Cardiac muscle cell (in vitro differentiated cells and primary cell): ENCODE measurements at places on chromosomes 7 and 10.
A peak's percentile ranks its signal among the peaks of the same experiment; 100 is the strongest.

DNA sequence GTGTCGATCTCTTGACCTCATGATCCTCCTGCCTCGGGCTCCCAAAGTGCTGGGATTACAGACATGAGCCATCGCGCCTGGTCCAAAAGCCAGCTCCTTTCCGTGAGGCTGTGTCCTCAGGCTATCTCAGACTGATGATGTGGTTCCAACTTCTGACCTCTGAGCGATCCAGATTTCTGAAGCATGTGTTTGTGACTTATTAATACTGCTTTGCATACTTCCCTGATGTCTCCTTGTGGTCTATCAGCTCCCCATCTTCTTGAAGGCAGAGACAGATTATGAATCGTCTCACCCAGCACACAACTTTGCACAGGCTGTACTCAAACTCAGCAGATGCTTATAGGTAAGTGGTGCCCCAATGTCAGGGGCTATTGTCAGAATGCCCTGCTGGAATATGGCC lies 2.0 kb upstream of the PLPP4 start:
- DNase-seq: no peak

- no peak for DNase-seq
Measured at GRCh38 chr10:44244745-44245600, 139.9 kb downstream of the CXCL12 start.

DNA sequence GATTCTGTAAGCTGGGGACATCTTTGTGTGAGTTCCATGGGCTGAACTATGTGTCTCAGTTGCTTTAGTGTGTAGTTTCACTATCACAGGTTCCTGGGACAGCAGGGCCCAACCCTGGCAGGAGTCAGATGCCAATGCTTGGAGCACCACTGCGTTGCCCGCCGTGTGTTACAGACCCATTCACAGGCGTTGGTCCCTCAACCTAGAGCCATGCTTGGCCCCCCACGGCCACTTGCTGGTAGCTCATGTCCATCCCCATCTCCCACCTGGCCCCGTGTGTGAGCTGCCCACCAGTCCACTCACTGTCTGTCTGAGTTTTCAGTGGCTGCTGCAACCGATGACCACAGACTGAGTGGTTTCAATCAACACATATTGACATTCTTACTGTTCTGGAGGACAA lies 546.9 kb downstream of the TCERG1L start:
- no peak for DNase-seq

GRCh38 chr10:126611303-126611702 lies 59.2 kb downstream of the C10orf90 start:
- no peak for DNase-seq

- DNase-seq: no peak
Measured at GRCh38 chr7:155220903-155221302, 76.8 kb upstream of the INSIG1 start.

DNA sequence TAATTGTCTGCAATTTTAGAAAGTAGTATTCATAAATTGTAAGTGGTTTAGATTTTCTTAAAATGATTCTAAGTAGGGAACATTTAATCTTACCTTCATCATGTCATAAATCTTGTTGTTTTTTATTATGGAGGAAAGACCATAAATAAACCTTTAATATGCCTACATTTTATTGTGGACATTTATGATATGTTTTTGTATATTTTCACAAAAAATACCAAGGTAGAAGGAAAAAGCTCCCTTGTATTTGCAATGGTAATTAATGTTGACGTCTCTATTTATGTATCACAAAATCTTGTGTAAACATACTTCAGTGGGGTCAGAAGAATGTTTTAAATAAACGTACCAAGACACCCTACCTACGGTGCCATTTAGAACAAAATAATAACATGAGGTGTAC lies 155.7 kb upstream of the FAM171A1 start:
- no peak for DNase-seq

DNA sequence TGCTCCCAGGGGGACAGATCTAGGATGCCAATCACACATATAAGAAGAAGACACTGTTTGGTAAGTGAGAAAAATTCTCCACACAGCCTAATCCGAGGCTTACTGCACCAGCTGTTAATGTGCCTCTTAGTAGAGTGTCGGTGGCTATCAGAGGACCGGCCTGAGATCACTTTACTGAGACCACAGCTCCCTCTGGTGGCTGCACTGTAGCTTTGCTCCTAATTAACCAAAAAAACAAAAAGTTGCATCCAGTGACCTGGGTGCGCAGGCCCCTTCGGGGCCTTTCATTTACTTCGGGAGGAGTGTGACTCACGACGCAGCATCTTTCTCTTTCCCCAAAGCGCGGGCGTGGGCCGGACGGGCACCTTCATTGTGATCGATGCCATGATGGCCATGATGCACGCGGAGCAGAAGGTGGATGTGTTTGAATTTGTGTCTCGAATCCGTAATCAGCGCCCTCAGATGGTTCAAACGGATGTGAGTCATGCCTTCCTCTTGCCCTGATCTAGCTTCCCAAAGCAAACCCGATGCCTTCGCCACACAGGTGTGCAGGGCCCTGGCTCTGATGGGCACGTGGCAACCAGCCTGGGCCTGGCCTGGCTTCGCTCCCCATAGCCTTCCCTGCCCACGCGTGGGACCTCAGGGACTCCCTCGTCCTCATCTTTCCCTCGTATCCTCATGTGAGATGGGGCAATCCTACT lies 56.7 kb downstream of the MKI67 start:
- peak; percentile 84 for DNase-seq

- DNase-seq: peak; percentile 95
Measured at GRCh38 chr10:3783316-3783681, 1.7 kb downstream of the KLF6 start.

DNA sequence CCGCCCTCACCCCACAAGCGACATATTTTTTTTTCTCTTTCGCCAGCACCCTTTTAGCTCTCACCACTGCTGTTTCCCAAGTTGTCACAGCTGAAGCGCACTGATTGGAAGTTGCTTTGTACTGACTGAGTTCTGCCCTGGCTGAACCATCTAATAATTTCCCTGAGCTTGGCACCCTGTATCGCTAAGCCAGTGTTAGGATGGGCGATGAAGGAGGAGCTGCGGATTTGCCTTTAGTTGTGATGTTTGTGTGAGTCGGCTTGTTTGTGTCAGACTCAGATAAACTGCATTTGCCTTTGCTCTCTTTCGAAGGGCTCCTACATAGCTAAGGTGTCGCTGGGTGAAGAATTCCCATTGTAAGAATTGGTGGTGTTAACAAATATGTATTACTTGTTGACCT lies 1.3 kb upstream of the ATXN7L1 start:
- no peak for DNase-seq

GRCh38 chr7:120806669-120807068 lies 51.3 kb downstream of the TSPAN12 start:
- peak; percentile 13 for DNase-seq

DNA sequence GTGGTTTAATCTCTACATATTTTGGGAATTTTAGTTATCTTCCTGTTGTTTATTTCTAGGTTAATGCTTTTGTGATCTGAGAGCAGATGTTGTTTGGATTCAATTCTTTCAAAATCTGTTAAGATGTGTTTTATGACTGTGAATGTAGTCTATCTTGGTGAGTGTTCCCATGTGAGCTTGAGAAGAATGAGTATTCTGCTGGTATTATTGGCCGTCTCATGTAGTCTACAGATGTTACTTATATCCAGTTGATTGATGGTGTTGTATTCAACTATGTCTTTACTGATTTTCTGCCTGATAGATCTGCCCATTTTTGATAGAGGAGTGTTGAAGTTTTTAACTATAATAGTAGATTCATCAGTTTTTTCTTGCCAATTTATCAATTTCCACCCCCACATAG lies 141.4 kb upstream of the FOXP2 start:
- DNase-seq: no peak

DNA sequence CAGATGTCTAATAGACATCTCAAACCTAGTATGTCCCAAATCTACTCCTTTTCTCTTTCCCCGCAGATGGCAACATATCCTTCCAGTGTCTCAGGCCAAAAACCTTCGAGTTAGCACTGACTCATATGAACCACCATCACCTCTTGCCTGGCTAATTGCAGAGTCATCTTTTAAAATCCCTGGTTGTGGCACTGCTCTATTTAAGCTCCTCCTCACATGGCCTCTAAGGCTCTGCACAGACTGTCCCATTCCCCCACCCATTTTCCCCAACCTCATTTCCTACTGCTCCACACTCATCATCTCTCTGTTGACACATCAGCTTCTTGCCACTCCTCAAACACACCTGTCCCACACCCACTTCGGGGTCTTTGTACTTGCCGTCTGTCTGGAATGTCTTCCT lies 16.8 kb upstream of the HBP1 start:
- DNase-seq: no peak

- DNase-seq: no peak
Measured at GRCh38 chr7:50681432-50682045, 101.2 kb downstream of the GRB10 start.
